Ecto neural progenitor cell (in vitro differentiated cells): ENCODE measurements at places on chromosomes 11 and 22.

- DNase-seq = no peak
These were observed 3.5 kb downstream of the H19 start for GRCh38 chr11:1994121-1994520.

- DNase-seq = no peak
These were observed 859 bp downstream of the LINC01488 start for GRCh38 chr11:69482322-69482721.

GRCh38 chr11:74235121-74235520, 64.0 kb downstream of the PPME1 start:
- DNase-seq = no peak

DNA sequence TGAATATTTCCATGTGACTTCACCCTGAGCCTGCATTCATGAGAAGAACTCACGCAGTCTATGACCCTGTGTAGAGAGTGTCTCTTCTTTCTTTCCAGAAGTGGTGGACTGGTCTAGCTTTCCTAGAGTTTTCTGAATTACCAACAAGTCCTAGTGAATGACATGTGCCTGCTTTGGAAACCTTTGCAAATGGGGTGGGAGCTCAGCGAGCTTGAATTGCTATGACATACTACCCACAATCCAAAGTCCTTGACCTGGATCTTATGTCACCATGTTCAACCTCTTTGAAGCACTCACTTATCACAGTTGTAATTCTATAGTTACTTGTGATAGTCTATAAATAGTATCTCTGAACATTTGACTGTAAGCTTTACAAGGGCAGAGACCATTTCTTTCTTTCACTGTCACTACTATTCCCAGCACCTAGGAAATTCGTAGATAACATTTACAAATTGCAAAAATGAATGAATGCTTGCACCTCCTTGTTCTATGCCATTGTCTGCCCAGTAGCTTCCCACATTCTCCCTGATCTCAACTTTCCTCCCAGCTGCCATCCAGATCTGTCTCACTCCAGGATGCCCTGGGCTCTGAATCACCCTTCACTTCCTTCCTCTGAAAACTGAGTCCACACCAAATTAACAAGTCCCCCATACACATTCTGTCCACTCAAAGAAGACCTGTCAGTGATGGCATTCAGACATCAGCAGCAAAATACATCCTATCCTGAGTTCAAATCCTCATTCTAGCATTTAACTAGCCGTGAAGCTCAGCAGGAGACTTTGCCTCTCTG, 201.9 kb upstream of the SESN3 start:
- no peak for DNase-seq

DNA sequence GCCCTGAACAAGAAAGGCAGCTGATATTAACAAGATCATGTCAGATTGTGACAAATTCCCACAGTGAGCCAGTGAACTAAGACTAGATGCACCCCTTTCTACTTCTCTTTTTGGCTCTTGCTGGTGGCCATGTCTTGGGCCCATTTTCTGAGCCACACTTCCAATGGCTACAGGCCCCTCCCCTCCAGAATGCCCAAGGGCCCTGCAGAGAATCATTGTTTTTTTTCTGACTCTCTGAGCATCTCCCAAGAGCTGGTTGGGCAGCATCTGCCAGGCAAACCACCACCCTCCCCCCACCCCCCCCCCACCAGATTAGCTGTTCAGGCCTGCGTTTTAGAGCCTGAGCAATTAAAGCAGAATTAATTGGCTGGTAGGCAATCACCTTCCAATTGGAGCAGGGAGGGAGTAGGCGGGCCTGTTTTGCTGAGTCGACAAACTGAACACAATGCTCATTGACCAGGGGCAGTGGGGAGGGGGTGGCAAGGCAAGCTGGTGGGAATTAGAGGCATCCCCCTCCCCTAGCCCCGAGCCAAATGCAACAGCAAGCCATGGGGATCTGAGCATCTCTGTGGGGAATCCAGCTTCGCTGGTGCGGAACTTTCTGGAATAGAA, 541.4 kb downstream of the MN1 start:
- DNase-seq = peak; percentile 78

GRCh38 chr22:20431511-20432192, 6.0 kb downstream of the SCARF2 start:
- no peak for DNase-seq

DNA sequence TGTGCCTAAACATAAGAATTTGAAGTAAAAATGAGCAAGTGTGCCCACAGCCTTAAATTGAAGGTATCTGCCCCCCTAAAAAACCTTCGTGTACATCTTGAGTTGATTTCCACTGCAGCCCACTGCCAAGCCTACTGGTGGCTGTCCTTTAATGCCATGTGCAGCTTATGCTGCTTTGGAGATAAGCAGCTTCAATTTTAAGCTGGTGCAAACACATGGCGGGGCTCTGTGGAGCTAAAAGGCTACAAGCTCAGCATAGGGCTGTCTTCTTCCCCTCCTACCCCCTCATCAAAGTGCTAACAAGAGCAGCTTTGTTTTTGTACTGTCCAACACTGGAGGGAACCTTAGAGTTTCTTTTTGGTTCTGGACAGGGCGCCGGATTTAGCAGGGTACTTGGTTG, 128.5 kb upstream of the LMO1 start:
- DNase-seq = no peak

GRCh38 chr22:35446365-35446764, 46.4 kb downstream of the MCM5 start:
- DNase-seq = no peak

DNA sequence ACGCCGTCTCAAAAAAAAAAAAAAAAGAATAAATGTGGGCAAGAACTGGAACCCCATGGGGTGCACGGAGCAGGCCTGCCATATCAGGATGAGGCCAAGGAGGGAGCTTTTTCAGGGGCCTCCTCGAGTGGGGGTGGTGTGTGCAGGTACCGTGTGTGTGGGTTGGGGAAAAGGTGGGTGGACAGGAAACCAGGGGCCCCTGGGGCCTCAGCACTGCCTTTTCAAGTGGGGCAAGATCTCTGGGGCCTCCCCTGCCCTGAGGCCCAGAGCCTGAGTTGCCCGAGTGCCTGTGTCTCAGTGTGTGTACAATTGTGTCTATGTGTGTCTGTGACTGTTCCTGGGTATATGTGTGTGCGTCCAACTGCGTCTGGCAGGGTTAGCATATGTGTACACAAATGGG, 23.8 kb downstream of the TEF start:
- no peak for DNase-seq

- DNase-seq = no peak
These were observed 74.4 kb downstream of the ARHGAP32 start for GRCh38 chr11:129117595-129118350.

DNA sequence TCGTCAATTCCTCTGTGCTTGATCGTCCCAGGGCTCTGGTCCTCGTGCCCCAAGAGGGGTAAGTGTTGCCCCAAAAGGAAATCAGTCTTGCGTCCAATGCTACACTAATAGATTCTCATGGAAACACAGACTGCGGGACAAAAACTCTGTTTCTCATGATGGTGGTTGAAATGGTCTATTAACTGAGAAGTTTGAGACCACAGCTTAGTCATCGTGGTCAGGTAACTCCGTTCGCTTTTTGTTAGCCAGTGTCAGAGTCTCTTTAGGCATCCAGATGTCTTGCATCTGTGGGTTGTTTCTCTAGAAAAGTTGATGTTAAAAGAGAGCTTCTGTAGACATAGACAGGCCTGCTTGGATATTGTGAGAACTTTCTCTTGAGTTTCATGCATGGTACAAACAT, 104.6 kb upstream of the SORL1-AS1 start:
- no peak for DNase-seq

GRCh38 chr11:127105593-127106541, 105.3 kb upstream of the KIRREL3 start:
- peak; percentile 75 for DNase-seq

GRCh38 chr11:11349106-11349825, 3.8 kb downstream of the CSNK2A3 start:
- DNase-seq = no peak

DNA sequence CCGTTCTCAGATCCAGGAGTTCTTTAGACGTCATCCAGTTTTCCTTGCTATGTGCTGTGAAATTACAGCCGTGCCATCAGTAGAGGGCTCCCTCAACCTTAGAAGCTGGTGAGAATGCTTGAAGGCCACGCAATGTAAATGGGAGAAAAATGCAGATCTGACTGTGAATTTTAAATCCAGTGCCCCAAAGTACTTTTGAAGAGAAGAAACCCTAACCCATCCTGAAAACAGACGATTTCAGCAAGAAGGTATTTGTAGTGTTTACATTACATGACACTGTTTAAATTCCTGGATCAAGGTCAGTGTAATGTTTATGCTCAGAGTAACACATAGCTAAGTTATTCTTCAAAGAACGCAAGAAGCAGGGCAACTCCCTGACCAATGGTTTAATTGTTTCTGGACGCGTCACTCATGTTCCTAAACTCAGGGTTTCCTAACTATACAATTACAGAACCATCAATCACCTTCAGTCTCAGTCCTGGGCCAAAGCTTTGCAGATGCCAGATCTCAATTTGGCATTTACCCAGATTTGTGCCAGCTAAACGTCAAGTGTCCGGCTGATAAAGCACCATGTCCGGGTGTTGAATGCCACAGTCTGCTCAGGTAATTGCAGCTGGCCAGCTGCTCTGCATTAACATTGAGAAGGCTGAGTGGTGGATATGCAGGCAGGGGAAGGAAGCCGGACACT, 38.2 kb downstream of the ADAMTS8 start:
- DNase-seq = no peak

GRCh38 chr22:17369439-17370025, at the start of gene CECR2:
TSS of gene CECR2 (plus strand) at chr22:17369460. CDS start at chr22:17369784, 324 bp downstream.
- peak; percentile 84 for DNase-seq

- DNase-seq = peak; percentile 45
These were observed 37.0 kb upstream of the ABTB2 start for GRCh38 chr11:34394771-34395300.
